Activated T-cell treated with anti-CD3 and anti-CD28 coated beads, Interleukin-2, amount 50 U/mL, for 1 hour (primary cell): ENCODE measurements at places on chromosomes 7 and 10.

- no peak for DNase-seq
Observed at GRCh38 chr7:114156178-114156577, 237.4 kb upstream of the PPP1R3A start.

GRCh38 chr10:91758303-91759146 is 39.7 kb upstream of the TNKS2 start:
- no peak for DNase-seq

- DNase-seq: no peak
Observed at GRCh38 chr7:14888962-14889361, 13.6 kb downstream of the DGKB start.

DNA sequence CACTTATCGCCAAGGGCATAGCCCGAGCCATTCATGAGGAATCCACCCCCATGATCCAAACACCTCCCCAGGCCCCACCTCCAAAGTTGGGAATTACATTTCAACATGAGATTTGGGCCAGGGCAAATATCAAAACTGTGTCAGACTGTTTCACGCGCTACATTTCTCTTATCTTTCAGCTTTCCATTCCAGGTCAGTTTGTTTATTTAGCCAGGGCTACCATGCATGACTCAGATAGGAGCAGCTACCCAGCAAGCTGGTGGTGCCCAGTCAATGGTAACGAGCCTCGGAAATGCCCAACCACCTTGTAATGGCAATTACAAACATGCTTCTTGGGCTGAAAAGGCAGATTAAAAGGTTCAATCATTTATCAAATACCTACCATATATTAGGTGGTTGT is 43.6 kb upstream of the BAMBI start:
- DNase-seq: no peak

DNA sequence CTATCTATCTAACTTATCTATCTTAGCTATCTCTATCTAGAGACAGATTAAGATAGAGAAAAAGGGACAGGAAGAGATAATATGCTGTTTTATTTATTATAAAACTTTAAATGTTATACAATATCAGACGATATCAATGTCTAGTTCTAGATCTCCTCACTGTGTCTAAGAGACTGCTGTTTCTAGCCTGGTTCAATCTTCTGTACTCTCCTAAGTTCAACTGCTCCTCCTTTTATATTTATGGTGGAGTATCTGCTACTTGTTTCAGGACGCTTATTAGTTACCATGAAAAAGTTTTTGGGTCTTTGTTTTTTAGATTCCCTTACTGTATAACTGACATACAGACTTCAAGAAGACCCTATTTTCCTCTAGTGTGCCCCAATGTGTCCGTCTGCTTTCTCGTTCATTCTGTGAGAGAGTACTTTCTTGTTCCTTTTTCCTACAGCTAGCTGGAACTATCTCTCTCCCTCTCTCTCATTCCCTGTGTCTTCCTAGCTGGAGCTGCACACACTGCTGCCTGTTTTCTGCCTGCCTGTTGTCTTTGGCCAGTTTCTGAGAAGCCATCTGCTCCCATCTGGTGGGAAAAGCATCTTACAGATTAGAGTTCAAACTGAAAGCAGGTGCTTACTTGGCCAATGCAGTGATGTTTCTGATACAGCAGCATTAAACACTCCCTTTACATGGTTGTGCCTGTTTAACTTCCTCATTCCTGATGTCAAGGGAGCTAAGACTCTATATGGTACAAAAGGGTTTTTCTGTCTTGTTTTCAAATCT is 49.4 kb upstream of the ARL4A start:
- no peak for DNase-seq

GRCh38 chr7:66076462-66077329 is 1.1 kb downstream of the ASL start:
- DNase-seq: no peak

GRCh38 chr7:142352543-142352942 is 94.7 kb upstream of the PRSS58 start:
- no peak for DNase-seq

GRCh38 chr10:47451273-47451997 is 32.5 kb downstream of the ANXA8 start:
- DNase-seq: no peak

- DNase-seq: no peak
Observed at GRCh38 chr7:451255-452225, 68.1 kb downstream of the PDGFA start.

DNA sequence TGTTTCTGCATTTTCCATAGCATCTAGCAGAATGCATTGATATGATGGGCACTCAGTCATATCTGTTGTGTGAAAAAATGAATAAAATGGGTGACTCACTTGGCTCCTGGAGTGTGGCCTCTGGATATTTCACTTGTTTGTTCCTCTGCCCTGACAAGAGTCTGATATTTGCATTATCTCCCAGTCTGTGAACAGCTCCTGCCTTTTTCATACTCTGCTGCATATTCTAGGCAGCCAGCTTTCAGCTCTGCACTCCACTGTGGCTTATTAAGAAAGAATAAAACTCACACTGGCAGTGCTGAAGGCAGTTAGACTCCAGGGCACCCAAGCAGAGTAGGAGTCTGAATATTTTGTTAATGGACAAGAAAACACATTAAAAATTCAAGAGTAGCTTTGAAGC is 623.9 kb downstream of the SORCS1 start:
- no peak for DNase-seq

DNA sequence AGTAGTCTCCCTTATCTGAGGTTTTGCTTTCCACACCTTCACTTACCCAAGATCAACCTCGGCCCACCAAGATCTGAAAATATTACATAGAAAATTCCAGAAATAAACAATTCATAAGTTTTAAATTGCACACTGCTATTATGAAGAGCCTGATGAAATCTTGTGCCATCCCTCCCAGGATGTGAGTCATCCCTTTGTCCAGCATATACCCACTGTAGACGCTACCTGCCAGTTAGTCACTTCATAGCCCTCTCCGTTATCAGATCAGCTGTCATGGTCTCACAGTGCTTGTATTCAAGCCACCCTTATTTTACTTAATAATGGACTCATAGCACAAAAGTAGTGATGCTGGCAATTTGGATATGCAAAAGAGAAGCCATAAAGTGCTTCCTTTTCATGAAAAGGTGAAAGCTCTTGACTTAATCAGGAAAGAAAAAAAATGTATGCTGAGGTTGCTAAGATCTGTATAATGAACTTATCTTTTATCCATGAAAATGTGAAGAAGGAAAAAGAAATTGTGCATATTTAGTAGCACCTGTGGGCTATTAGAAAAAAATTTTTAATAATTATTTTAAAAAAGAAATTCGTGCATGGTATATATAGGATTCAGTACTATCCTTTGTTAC is 9.8 kb upstream of the MRPS16 start:
- no peak for DNase-seq

GRCh38 chr10:6305401-6306321 is 102.9 kb downstream of the PFKFB3 start:
- no peak for DNase-seq

- DNase-seq: no peak
Observed at GRCh38 chr10:117551330-117552155, 9.0 kb downstream of the EMX2 start.

DNA sequence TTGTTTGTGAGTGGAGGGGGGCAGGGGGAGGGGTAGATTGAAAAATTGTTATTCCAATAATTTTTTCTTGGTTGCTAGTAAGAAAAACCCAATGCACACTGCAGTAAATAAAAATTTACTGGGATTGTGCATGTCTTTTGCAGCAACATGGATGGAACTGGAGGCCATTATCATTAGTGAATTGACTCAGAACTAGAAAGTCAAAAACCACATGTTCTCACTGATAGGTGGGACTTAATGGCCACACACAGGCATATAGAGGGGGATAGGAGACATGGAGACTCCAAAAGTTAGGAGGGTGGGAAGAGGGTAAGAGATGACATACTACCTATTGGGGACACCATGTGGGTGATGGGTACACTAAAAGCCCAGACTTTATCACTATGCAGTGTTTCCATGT is 67.2 kb downstream of the BUB3 start:
- DNase-seq: no peak

GRCh38 chr7:22784346-22784745 is 38.3 kb downstream of the TOMM7 start:
- no peak for DNase-seq

GRCh38 chr7:105800442-105800841 is 76.0 kb downstream of the ATXN7L1 start:
- no peak for DNase-seq

DNA sequence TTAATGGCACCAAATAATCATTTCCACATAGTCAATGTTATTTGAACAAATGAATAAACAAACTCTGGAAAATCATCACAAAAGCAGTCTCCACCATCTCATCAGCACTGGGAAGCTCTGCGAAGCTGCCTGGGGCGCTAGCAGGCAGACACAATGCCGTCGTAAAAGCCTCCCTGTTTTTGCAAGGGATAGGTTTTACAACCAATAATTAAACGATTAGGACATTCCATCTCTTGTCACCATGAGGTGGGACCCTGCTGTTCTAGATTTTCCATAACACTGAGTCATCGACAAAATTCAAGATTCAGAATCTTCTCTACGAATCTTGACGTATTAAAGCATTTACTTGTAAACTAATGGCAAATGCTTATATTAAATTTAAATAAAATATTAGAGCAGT is 172.8 kb upstream of the AKR1E2 start:
- DNase-seq: no peak
